ENCODE measurements at places on chromosomes 1 and 21.

GRCh38 chr1:215748431-215748830 lies 181.3 kb downstream of the KCTD3 start:
- no peak for DNase-seq

DNA sequence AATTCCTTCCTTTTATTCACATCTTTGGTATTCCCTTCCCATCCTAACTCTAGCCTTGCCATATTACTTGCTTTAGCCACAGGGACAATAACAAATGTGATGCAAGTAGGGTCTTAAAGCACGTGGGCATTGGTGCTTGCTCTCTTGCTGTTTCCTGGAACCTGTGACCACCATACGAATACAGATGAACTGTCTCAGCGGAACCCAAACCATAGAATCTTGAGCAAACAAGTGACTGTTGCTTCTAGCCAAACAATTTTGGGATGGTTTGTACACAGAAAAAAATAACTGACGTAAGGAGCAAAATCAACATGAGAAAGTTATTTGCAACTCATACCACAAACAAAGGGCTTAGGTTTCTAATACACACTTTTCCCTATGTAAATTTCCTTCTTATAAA lies 15.2 kb upstream of the VTCN1 start:
- no peak for DNase-seq

DNA sequence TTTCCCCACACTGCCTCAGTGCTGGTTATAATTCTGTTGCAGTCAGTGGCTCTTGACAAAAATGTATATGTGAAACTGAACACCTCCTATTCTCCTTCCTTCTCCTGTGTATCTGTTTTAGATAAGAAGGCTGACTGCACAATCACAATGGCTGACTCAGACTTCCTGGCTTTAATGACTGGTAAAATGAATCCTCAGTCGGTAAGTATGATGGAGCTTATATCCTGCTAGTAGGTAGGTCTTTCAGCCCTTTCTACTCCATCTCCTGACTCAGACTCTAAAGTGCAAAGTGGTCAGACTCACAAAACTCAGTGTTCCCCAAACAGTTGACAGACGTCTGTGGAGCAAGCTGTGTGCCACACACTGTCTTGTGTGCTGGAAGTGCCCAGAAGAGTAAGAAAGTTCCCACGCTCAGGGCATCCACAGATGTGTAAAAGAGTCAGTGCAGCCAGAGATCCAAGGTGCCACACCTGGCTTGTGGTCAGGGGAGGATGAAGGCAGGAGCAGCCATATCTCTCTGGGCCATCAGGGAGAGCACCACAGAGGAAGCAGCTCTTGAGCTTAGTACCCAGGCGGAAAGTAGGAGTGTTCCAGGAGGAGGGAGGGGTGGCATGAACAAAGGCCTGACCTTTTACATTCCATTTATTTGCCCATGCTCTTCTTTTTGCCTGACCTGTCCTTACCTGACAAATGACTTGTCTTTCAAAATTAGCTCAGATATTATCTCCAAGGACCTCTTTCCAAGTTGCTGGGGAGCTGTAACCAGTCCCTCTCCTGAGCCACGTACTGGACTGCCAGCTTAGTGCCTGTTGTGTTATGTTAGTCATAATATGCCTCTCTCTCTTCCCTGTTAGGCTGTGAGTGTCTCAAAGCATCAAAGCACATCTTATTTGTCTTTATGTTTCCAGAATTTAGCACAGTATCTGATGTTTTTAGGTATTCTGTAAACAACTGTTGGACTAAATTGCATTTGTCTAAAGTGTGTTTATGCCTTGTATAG lies 14.0 kb upstream of the PODN start:
- DNase-seq, result no peak

DNA sequence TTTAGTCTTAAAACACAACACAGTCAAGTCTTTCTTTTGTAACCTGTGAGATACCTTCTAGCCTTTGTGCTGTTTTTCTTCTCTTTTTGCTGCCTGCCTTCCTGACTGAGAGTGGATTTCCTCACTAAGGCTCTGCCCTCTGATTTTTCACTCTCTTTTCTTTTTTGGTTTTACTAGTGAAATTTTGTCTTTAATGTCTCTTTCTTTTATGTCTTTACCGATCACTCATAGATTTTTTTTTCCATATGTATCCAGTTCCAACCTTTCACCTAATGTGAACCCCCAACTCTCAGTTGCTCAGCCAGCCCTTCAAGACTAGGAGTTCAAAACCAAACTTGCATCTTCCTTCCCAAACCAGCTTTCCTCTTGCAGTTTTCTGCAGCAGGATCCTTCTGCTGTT lies 6.5 kb downstream of the LGALS8 start:
- no peak for DNase-seq

DNA sequence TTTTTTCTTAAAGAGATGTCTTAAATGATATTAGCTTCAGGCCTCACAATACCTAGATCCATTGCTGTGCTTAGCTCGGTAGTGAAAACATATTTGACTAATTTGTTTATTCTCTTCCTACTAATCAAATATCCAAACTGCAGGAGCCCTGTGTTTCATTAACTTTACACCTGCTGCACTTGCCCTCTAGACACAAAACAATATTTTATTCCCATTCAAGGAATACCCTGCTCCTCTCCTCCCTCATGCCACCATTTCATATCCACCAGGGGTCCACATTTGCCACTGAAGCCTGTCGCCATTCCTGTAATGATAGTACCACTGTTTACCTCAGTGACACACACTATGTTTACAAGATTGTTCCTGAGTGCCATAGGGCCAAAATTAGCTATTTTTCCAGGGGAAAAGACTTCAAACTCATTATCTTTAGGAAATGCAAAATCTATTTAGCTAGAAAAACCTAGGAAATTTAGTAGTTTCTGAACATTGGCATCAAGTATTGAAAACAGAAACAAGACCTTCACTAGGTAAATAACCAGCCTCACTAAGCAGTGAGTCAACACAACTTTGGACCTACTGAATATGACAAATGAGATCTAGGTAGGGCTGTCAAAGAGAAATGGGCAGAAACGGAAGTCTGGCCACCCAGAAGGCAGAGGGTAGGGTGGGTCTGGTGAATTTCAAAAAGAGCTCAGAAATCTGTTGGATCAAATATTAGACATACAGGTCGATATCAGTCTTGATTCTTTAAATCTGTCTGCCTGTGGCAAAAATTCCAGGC lies 134.6 kb upstream of the KCNK1 start:
- no peak for DNase-seq
